Muscle of leg (tissue), 16 donors: ENCODE measurements at places on chromosomes 12 and 14. TPM values are rescaled to one million over a fixed set of nuclear protein-coding genes. Genes with fewer than 3 reads are reported as not detected.
A peak's percentile ranks its signal among the peaks of the same experiment; 100 is the strongest.

- DNase-seq = peak; percentile 10
Observed at GRCh38 chr14:21852061-21852664, 178.5 kb upstream of the OR4E1 start.

- DNase-seq = no peak
Observed at GRCh38 chr12:115394496-115395220, 710.7 kb upstream of the TBX3 start.

DNA sequence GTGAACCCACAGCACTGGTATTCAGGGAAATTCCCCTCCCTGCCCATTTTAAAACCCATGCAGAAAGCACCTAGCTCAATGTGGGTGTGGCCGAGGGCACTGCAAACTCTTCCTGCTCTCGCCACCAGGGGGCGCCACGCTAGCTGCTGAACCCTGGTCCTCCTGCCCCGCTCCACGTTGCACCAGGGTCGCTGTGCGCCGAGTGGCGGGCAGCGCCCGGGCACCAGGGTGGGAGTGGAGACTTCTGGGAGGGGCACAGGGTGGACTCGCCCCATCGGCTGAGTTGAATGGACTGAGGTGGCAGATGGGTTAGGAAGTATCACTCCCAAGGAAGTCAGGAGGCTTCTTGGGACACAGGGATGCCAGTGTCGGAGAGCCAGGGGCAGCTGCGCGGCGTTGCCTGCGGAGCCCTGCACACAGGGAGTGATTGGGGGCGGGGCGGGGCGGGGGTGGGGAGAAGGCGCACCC is 48.1 kb upstream of the BCL11B start:
- peak; percentile 21 for DNase-seq

The IFNG-AS1 gene
- polyA plus RNA-seq = 0.31 TPM

The AMDHD1 gene
- polyA plus RNA-seq = 0.23 TPM

The GALNT4 gene
- polyA plus RNA-seq = 3.3 TPM

The SLC17A8 gene
- 0.40 TPM for polyA plus RNA-seq

The CLSTN3 gene
- 20.5 TPM for polyA plus RNA-seq

DNA sequence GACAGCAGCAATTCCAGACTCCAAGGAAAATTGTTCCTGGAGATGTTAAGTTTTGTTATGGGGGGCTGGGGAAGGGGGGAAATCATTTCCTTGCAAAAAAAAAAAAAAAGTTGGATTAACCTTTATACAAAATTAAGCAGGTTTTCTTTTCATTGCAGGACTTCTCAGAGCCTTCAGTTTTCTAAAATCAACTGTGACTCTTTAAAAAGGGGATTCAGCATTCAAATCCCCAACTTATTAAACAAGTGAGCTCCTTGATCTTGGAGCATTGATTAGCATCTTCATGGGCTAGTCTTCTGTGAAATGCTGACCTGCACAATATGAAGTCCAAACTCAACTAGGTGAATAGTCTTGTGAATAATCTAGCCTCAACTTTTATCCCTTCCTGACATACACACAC is 7.1 kb downstream of the TC2N start:
- DNase-seq = no peak

GRCh38 chr12:47889040-47889439 is 15.8 kb downstream of the VDR start:
- DNase-seq = no peak

The RNASE1 gene
- 185 TPM for polyA plus RNA-seq

The WNT1 gene
- 0.21 TPM for polyA plus RNA-seq

GRCh38 chr12:45725631-45726602 is 3.6 kb upstream of the ARID2 start:
- DNase-seq = peak; percentile 82

DNA sequence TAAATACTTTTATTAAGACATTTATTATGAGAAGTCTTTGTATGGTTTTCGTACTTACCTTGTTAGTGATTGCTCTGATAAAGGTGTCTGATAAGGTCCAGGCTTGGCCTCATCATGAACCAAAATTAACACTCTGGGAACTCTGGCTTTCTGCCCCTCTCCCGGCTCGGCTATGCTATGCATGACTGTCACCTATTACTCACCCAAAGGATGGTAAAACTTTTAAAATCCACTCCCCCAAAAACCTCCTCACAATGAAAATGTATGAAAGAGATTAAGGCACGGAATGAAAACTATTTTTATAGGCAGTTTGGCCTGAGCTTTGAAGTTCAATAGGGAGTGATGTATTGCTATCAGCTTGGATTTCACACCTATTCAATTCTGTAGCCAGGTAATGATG is 217.3 kb upstream of the TBX3 start:
- DNase-seq = no peak

- peak; percentile 22 for DNase-seq
Observed at GRCh38 chr12:65106948-65107347, 14.2 kb downstream of the WIF1 start.

GRCh38 chr14:61718039-61718438 is 22.7 kb downstream of the HIF1A start:
- no peak for DNase-seq

The AGAP2 gene
- polyA plus RNA-seq = 10.5 TPM

DNA sequence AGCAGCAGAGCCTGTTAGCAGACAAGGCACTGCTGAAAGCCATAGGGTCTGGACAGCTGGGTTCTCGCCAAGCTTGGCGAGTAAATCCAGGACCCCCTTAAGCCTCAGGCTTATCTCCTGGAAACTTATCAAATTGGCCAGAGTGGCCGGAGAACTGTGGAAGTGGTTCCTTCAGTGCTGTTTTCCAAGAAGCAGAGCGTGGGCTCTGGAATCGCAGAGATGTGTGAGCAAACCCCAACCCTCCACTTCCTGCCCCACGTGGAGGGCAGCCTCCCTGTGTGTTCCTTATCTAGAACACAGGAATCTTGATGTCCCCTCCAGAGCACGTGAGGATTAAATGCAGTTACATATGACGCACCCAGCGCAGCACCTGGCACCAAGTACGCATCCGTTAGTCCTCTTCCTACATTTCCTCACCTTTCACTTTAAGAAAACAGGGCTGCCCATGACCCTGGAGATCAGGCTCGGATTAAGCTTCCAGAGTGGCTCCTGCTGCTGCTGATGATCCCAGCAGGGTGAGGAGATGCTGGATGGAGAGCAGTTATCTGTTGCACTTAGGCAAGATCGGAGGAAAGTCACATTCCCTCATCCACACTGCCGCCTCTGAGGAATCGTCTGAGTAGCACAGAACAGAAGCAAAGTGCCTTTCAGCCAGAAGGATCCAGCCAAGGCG is 35.0 kb downstream of the MMAB start:
- no peak for DNase-seq

The EIF2S3B gene
- polyA plus RNA-seq = 0.99 TPM

DNA sequence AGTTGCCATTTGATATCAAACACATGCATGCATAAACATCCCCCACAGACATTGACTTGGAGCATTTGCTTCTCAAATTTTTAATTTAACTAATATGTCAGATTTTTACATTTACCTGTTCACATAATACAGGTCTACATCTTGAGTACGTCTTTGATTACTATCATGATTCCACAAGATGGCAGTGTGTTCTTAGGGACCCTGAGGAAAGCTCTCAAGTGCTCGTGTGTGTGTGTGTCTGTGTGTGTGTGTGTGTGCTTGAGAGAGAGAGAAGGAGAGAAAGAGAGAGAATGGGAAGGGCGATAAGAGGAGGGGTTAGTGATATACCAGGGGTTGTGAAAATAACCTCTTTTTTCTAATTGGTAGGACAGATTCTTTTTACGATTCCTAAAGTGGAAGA is 167.1 kb upstream of the OR4E1 start:
- no peak for DNase-seq

The INHBC gene
- polyA plus RNA-seq = 0.15 TPM

DNA sequence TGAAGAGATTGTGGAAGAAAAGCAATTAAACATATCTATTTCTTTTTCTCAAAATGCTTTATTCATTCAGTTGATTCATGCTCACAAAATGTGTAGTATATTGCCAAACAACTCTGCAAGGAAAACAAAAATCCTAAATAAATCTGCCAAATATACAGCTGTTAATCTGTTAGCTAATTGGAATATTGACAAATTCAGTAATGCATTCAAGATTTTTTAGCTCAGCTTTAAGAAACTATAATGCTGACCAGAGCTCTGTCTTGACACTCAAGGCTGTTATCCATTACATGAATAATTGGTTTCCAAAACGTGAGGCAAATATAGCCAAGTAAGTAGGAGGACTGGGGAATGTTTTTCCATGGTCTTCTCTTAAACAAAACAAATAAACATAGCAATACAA is 146.8 kb downstream of the TMTC2 start:
- DNase-seq = peak; percentile 95

The SAMD15 gene
- polyA plus RNA-seq = 0.33 TPM

GRCh38 chr14:101109981-101110728 is 206.6 kb upstream of the RTL1 start:
- DNase-seq = no peak

- no peak for DNase-seq
Observed at GRCh38 chr12:46179693-46180452, 89.0 kb downstream of the SLC38A1 start.

- no peak for DNase-seq
Observed at GRCh38 chr12:100221523-100221922, 20.9 kb downstream of the ACTR6 start.
